ENCODE measurements at places on chromosomes 6 and 20.

GRCh38 chr20:45840700-45841198, 7.2 kb downstream of the SNX21 start:
- no peak for DNase-seq

GRCh38 chr6:65280060-65280459, 427.0 kb downstream of the EYS start:
- DNase-seq = no peak

- no peak for DNase-seq
Measured at GRCh38 chr6:128425856-128426255, 94.5 kb downstream of the PTPRK start.

DNA sequence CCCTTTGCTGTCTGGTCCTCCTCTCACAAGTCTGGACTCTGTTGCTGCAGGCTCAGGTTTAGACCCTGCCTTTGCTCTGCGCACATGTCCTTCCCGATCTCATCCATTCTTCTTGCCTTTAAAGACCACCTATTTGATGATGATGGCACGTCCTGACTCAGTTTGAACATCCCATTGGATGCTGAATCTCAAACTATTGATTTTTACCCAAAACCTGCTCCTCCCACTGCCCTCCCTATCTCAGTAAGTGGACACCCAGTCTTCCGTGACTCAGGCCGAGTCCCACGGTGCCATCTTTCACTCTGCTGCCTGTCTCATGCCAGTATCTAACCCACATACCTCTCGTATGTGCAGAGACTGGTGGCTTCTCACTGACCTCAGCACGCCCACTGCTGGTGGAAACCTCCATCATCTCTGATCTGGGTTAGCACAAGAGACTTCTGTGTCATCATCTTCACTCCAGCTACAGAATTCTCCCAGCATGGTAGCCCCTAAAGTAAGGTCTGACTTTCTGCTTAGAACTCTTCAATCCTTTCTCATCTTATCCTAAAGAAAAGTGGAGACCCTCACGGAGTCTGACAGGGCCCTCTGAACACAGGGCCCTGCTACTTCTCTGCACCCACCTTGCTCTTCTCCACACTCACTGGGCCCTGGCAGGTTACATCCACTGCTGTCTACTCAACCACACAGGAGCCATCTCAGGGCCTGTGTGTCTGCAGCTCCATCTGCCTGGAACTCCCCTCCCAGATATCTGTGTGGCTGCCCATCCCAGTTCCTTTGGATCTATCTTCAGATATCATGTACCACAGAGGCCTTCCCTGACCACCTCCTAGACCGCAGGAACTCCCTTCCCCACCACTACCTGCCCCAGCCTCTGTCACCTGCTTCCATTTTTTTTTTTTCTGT, 387.1 kb upstream of the AGPAT4 start:
- DNase-seq = no peak

- DNase-seq = no peak
Measured at GRCh38 chr6:166763606-166764472, 136.8 kb upstream of the RPS6KA2 start.

GRCh38 chr20:24672886-24673677, 203.7 kb downstream of the SYNDIG1 start:
- peak; percentile 71 for DNase-seq

GRCh38 chr6:57147955-57148858, 23.9 kb upstream of the BAG2 start:
- no peak for DNase-seq

DNA sequence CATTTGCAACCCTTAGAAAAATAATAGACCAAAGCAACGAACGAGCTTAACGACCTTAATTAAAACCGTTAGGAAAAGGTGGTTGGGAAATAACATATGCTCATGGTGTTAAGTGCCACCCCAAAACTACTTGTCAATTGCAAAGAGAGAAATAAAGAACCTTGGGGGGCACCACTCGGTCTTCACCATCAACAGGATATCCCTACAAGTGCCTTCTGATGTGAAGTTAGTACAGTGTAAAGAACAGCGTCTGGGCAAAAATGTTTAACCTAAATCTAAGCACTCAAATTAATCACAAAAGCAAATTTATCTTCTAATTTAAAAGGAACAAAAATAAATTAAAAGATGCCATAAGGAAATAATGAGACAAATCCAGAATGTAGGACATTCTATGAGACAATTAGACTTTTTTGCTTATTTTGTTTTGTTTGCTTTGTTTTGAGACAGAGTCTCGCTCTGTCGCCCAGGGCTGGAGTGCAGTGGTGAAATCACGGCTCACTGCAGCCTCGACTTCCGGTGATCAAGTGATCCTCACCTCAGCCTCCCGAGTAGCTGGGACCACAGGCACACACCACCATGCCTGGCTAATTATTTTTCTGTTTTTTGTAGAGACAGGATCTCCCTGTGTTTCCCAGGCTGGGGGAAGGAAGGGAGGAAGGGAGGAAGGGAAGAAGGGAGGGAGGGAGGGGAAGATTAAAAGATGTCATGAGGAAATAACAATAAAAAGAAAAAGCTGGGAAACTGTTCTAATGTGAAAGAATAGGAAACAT, 41.3 kb upstream of the BTN3A2 start:
- no peak for DNase-seq

DNA sequence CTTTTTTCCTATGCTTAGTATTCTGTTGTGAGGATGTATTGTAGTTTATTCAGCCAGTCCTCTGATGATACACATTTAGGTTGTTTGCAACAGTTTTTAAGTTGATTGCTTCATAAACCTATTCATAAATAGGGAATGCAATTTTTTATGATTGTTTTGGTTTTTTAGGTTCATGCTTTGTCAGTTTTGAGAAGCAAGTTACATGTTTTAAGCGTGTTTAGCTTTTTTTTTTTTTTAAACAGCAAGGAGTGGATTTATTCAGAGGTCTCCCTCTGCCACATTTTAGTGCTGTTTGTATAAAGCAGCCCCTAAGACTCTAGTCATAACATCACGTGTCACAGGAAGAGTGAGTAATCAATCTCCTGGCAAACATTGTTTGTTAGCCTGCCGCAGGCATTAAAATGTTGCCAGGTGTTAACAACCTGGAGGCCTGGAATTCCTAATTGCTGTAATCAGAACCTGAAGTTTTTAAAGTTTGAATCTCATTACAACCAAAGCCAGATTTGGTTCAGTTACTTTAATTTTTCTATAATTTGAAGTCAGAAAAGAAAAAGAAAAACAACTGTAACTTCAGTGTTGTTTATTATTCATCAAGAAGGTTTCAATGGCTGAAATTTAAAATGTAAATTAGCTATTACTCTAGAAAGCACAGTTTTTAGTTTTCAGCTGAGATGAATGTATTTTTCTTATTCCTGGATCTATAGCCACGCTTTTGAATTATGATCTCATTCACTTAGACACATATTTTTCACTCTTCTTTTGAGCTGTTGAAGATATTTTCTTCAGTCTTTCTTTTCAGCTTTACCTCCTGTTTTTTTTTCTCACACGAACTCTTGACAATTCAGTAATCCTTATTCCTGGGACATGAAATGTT, 59.2 kb downstream of the KCNS1 start:
- DNase-seq = peak; percentile 72

DNA sequence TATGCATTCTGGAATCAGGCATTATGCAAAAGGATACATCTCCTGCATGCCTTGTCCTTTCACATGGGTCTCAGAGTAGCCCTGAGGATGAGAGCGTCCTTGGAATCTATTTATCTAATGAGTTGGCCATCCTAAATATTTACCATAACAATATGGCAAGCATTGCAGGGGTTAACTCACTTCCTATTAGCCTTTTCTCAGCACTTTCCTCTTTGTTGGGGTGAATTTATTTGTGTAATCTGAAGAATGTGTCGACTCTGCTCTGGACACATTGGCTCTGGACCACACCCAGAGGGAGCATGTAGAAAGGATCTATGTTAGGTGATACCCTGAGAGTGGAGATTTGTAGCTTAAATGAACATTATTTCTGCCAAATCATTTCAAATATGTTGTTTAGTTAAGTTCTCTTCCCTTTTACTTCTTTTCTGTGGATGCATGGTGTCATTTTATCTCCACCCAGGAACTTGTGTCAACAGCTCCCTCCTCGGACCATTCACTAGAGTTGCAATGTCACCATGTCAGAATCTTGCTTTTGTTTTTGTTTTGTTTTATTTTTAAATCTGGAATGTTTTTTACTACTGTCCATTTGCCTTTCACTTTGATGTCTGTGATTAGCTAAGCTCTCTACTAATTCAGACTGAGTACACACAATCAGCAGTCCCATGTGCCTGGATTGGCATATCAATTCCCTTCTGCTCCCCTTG, 757.0 kb upstream of the MMS22L start:
- DNase-seq = no peak

- no peak for DNase-seq
Measured at GRCh38 chr6:169622618-169623017, 79.2 kb downstream of the WDR27 start.

DNA sequence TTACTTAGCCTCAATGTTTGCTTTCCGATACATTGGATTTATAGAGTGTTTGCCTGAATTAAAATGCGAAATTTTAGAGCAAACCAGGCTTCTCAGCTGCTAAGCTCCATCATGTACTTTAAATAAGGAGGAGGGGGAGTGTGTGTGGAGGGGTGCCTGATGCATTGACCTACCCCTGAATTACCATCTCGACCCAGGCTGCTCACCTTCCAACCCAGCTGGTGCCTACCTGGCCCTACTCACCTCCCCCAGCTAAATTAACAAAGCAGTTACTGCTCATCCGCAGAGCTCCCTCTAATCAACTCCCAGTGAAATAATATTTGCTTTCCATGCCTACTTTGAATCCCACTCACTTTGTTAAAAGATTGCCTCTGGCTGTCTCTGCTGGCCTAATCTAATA, 544.5 kb downstream of the MAFB start:
- DNase-seq = no peak

DNA sequence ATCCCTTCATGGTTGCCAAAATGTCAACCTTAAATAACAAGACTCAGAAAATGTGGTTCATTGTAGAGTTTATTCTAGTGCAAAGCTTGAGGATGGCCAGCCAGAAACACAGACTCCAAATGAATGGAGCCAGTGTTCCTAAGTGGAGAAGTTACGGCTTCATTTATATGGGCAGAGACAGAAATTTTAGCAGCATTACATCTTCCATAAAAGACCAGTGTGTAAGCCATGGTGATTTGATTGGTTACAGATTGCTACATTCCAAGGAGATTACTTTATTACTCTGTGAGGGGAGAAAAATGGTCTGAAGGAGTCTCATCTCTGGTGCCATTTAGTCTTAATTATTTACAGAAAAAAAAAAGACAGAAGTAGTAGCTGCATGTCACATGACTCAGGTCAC, 97.8 kb downstream of the OTOR start:
- DNase-seq = no peak

GRCh38 chr6:33165581-33166258, 26.5 kb downstream of the COL11A2 start:
- no peak for DNase-seq

GRCh38 chr6:33960345-33961313, 156.8 kb upstream of the MLN start:
- no peak for DNase-seq

DNA sequence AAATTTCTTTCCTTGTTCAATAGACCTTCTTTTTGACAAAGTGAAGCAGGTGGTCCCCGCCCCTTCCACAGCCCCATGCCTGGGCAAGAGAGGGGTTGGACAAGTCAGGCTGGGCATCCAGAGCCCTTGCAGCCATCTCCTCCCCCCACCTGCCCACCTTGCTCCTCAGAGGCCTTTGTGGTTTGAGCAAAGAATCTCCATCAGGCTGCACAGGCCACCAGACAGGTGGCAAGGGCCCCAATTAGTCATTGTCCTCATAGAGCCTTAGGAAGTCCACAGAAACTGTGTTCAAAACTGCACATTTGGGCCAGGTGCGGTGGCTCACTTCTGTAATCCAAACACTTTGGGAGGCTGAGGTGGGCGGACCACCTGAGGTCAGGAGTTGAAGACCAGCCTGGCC, 1.5 kb upstream of the MAPK13 start:
- no peak for DNase-seq

DNA sequence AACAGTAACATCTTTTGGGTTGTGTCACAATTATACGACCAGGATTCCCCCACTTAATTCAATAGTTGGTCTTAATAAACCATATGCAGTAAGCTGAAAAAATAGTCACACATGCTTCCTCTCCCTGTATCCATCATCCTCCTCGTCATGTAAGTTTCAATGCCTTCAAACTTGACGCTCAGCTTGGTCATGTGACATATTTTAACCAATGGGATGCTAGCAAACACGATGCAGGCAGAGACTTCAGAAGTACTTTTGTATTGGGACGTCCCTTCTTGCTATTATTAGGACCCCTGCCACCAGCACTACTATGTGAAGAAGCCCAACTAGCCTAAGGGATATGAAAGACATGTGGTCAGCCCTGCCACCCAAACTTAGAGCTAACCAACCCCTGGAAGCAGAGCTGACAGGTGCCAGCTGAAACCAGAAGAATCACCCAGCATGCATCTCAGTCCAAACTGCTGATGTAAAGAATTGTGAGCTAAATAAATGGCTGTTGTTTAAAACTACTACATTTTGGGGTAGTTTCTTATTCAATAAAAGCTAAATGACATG, 49.3 kb downstream of the CGA start:
- DNase-seq = no peak

DNA sequence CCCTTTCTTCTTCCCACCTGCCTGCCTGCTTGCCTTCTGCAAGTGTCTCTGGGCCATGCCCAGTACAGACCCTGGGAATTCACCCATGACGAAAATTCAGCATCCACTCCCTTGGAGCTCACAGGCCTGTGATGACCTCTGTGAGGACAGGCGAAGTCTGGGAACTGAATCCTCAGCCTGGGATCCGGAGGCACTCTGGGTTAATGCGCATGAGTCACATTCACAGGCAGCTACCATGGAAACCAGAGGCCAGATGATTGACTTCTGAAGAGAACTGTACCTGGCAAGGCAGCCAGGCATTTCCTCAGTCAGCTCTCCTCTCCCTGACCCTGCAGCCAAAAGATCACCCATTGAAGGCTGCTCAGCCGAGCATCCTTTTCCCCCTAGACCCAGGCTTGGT, 41.0 kb downstream of the SLC9A8 start:
- DNase-seq = peak; percentile 25

DNA sequence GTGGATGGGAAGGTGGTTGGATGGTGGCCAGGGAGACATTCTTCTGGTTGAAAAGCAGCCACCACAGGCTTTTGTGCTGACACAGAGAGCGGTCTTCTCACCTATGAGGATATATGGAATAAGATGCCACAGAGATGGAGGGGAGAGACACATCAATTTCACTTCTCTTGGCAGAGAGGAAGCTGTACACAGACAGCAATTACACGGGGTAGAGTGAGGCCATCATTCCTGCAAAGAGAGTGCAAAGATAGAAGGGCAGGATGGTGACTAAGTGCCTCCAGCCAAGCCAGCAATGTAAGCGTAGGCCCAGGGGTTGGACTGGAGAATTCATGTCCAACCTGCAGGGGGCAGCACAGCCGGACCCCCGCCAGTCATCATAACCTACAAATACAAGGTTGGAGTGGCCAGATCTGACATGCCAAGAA, 56.4 kb downstream of the NRN1 start:
- peak; percentile 62 for DNase-seq

DNA sequence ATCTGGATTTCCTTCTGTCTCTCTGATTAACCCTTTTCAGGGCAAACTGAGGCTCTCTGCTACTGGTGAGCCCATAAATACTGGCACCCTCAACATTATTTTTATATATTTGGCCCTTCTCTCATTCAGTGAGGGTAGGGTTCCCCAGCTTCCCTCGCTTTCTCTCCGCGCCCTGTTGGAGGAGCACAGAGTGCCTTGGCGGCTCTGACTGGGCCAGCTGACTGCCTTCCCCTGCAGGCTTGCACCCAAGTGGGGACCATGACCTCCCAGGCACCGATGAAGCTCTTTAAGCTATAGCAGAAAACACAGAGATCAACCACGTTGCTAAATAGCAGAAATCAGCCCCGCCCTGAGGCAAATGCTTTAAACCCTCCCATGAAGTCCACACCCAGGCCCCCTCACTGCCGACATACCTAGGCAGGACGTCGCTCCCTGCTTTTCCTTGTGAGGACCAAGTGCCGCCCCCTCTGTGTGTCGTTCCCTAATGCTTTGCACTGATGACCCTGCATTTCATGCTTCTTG, 105.0 kb downstream of the HUS1B start:
- no peak for DNase-seq
